RPMI7951 (cell line): ENCODE measurements at places on chromosomes 6 and 20. TPM values are rescaled to one million over a fixed set of nuclear protein-coding genes. Genes with fewer than 3 reads are reported as not detected.

SLC52A3 gene
- not detected in 2 replicates for total RNA-seq

ADGRB3 gene
- total RNA-seq = under 0.01 TPM in 1 of 2 replicates, not detected in the other

MLN gene
- total RNA-seq = not detected in 2 replicates

MAS1 gene
- not detected in 2 replicates for total RNA-seq

B3GALT4 gene
- 2.0 TPM in 2 replicates for total RNA-seq

MOXD1 gene
- total RNA-seq = 96.5 and 109 TPM in 2 replicates

PRSS35 gene
- total RNA-seq = not detected in 2 replicates

MLIP gene
- total RNA-seq = not detected in 2 replicates

OLIG3 gene
- not detected in 2 replicates for total RNA-seq

RBBP9 gene
- total RNA-seq = 42.5 and 50.4 TPM in 2 replicates

ESR1 gene
- not detected in 2 replicates for total RNA-seq

TNXB gene
- total RNA-seq = 0.12 and 0.20 TPM in 2 replicates

SGK2 gene
- not detected in 2 replicates for total RNA-seq

ZBTB9 gene
- 7.4 and 7.5 TPM in 2 replicates for total RNA-seq

COL10A1 gene
- 72.6 and 96.8 TPM in 2 replicates for total RNA-seq

BANF2 gene
- not detected in 2 replicates for total RNA-seq

HSD17B8 gene
- 3.2 and 3.4 TPM in 2 replicates for total RNA-seq

TRERF1 gene
- total RNA-seq = 4.0 and 5.2 TPM in 2 replicates

PNLDC1 gene
- total RNA-seq = not detected in 2 replicates
